ENCODE measurements at places on chromosomes 2 and 18.

- DNase-seq: no peak
Observed at GRCh38 chr2:200679535-200679934, 93.7 kb downstream of the AOX1 start.

GRCh38 chr2:204331180-204331579 lies 214.1 kb upstream of the PARD3B start:
- DNase-seq: no peak

DNA sequence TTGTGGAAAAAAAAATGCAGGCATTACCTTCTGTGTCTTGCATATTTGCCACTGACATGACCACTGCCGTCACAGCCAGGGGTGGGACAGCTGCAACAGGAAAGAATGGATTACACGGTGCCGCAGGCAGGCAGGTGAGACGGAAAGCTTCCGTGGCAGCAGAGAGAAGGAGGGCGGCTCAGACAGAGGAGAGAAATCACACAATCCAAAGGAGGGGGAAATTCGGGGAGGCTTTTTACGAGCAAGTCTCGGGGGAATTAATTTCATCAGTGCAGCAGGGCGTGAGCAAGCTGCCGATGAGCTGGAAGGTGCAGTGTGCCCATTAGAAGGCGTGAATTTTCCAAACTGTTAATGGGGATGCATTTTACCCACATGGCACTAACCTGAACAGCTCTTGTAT lies 234.8 kb upstream of the PXDN start:
- no peak for DNase-seq

DNA sequence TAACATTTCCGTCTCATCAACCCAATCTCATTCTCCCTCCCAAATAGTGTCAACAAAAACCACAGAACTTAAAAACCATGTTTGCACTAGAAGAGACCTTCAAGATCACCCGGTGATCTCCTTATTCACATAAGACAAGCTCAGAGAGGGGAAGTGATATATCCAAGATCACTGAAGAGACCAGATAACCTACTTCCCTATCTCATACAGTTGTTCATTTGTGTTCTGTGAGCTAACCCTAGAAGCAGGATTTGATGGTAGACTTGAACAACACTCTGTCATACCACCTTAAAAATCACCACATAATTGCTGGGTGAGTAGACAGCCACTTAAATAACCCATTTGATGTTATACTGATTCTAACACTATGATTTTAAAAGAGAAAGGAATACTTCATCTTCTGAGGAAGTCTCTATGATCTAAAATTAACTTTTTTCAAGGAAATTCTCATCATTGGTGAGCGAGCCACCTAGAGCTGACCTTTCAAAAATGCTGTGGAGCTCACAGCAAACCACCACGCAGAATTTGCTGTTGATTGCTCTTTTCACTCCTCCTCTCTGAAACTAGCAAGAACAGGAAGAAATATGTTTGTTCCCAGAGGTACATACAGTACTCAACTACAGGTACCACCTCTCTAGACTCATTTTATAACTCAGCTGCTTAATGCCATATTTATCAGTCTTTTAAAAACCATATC lies 15.1 kb downstream of the AAK1 start:
- DNase-seq: no peak

All from left renal pelvis (tissue), 4 donors.